Pons (tissue), 1 donor: ENCODE measurements at places on chromosomes 7 and 10.

DNA sequence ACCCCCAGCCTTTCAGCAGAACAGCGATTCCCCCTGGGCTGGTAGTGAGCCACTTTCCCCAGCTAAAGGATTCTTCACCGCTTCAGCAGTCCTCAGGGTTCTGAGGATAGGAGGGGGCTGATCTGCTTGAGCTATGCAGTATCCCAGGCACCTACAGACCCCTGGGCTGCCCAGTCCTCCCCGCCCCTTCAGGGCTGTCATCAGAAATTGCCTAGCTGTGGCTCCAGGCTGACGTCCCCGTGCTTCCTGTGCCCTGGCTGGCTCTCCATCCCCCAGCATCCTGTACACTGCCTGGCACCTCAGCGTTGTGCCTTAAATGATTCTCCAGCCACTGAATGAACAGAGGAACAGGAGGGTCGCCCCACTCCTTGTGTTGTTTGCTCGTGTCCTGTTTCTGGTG is 38.4 kb upstream of the CDH23 start:
- no peak for DNase-seq

GRCh38 chr7:30795161-30795948 is 24.1 kb downstream of the MINDY4 start:
- DNase-seq: no peak

DNA sequence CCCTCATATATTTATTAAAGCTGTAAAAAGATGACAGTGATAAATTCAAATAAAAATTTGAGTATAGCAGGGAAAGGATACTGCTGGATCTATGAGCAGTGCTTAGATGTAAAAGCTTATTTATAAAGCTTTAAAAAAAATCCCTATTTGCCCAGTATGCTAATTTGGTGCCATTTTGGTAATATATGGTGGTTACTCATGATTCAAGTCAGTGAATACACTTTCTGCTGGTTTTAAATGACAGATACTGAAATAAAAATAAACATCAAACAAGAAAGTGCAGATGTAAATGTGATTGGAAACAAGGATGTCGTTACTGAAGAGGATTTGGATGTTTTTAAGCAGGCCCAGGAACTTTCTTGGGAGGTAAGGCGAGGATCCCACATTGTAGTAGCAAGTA is 134.4 kb upstream of the SAMD8 start:
- DNase-seq: no peak

DNA sequence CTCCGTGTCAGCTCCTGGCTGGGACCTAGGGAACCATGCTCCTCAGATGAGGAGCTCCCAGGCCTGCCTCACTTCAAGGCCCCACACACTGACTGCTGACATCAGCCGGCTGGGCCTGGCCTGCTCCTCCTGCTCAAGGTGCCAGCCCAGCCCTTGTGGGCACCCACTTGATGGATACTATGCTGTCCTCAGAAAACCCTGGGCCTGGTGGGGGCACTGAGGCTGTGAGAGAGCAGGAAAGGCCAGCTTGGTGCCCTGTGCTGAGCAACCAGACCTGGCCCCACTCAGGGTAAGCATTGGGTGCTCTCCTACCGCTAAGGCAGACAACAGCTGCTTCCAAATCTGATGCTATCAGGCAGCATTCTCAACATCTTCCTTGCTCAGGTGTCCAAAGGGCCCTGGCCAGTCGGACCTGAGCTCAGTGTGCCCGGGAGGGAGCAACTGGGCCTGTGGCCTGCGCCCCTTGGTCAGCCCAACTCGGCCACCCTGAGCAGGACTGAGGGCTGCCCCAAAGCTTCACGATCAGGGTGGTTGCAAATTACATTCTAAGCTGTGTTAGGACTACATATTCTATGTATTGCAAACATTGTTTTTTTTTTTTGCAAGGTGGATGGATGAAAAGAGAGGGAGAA is 21.9 kb upstream of the ANTXRL start:
- no peak for DNase-seq

- DNase-seq: no peak
These were observed 82.8 kb upstream of the EEPD1 start for GRCh38 chr7:36070230-36070629.

- DNase-seq: no peak
These were observed 123.1 kb downstream of the POLR1F start for GRCh38 chr7:19585761-19586160.

DNA sequence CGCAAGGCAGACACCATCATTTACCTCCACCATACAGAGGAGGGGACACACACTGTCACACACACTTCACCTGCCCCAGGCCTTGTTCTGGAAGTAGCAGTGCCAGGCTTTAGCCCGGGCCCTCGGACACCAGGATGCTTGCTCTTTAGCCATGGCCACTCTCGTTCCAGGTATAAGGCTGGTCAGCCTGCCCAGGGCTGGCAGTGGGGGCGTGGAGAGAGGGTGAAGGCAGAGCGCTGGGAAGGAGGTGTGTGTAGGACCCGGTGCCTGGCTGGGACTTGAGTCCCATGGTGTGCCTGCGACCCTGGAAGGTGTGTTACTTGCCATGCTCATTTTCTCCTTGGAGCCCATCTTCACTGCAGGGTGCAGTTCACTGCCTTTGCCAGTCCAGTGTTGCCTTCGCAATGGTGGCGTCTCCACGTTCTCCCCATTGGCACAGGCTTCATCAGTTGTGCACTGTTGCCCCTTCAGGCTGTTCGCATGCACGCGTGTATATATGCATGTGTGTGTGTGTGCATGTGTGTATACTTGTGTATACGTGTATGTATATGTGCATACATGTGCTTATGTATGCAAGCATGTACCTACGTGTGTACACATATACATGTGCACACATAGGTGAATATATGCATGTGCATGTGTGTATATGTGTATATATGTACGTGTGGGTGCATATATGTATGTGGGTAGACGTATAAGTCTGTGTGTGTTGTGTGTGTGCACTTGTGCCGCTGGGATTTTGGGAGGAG is 153.4 kb downstream of the CAMK1D start:
- no peak for DNase-seq

DNA sequence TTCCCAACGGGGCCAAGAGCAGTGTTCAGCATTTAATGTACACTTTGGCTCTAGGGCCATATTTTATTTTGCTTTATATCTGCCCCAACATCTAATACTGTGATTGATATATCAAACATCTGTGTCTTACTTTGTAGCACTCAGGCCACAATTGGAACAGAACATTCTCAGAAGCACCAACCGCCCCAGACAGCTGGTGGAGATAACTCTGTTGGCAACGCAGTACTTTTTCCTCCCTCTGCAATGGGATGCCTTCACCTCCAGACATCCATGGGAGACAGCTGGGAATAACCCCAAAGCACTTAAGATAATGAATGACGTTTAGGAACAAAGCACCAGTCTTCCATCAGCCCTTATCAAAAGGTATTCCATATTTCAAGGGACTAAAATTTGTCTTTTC is 57.4 kb downstream of the PIP4K2A start:
- no peak for DNase-seq

GRCh38 chr10:22605168-22605567 is 109.2 kb downstream of the PIP4K2A start:
- DNase-seq: peak; percentile 76

DNA sequence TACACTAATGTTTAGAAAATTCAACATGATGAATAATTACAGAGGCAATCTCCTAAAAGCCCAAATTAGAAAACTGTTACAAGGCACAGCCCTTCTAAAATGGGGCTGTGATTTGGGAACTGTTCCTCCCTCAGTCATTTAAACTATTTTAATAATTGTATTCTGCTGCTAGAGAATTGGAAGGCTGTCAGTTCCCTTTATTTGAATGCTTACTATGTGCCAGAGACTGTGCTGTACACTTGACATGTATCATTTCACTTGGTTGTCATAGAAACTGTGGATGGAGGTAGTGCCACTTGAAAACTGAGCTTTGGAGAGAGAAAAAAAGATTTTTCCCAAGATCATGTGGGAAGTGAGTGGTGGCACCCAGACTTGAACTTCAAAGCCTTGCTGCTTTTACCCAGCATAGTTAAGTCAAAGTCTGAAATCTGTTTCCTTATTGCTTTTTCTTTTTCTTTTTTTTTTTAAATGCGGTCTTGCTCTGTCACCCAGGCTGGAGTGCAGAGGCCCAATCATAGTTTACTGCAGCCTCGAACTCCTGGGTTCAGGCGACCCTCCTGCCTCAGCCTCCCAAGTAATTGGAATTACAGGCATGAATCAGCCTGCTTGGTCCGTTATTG is 23.6 kb downstream of the UBE2D1 start:
- DNase-seq: no peak

DNA sequence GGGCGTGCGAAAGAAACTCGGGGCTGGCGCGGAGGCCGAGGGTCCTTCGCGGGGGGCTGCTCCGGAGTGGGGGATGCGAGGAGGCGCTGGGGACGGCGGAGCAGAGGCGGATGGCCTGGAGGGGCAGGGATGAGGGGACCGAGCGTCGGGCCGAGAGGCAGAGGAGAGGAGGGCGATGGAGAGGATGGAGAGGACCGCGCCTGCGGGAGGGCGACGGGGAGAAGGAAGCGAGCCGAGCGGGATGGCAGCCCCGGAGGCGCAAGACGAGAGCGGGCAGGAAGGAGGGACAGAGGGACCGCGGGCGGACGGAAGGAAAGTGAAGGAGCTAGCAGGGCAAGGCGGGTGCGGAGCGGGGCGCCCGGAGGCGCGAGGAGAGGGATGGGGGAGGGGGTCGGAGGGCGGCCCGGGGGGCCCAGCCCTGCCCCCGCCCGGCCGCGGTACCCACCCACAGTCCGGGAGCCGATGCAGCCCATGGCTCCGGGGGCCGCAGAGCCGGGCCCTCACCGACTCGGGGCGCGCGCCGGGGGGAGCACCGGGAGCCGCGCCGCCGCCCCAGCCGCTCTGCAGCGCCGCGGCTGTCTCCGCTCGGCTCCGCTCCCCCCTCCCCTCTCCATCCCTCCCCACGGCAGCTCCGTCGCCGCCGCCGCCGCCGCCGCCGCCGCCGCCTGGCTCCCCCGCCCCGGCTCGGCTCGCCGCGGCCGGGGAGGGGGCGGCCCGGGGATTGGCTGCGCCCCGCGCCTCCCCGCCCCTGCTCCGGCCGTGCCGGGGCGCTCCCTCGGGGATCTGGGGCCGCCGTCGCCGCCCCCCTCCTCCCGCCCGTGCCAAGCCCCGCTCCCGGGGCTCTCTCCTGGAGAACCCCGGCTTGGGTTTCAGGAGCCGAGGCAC is at the start of gene FAM131B:
Gene FAM131B (minus strand): TSS at position 583 of the 885 bp plus-strand sequence. CDS start 110 bp downstream, at position 473.
- no peak for DNase-seq

- DNase-seq: no peak
These were observed 42.9 kb downstream of the BLNK start for GRCh38 chr10:96228408-96228994.

DNA sequence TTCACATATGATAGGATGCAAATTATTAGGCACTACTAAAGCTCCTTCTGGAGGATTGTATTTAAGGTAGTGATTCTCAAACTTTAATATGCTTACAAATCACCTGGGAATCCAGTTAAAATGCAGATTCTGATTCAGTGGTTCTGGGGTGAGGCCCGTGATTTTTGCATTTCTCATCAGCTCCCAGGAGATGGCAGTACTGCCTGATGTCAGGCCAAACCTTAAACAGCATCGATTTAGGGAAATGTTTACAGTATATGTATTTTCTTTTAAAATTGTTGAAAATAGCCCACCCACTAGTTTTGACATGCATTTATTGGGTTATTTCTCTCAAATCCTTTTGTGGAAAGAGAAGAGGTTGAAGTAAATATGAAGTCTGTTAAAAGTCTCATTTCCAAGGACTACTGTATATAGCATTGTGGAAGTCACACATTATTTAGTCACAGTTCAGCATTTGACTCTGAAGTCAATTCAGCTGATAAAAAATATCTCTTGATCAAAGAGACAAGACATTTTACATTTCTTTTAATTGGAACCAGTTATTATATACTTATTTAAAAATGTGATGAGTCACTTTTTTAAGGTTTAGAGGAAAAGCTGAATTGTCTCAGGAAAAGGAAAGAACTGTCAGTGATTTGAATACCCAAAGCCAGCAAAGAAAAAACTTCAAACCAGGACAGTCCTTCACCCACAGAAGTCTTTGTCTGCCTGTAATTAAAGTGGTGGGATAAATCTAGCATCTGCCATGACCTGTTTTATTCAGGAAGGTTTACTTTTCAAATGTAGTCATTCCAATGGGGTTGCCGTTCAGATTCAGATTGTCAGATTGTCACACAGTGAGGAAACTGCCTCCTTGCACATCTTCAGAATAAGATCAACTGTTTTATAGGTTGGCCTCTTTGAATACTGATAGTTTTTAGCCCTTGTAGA is 21.1 kb upstream of the HBP1 start:
- DNase-seq: peak; percentile 78

DNA sequence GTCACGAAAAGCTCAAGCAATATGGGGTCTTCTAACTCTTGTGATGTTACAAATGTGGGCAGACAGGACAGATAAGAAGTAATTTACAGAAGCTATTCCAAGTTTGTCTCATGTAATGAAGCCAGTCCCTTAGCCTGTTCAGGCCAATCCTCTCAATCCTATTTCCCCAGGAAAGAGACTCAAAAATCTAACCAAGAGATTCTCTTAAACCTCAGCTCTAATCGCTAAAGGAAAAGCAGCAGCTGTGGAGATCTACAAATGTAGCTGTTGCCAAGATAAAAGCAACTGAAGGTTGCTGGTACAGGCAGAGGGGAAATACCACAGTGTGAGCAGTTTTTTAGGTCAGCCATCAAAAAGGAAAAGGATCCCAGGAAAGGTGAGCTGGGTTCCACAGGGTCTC is 39.3 kb downstream of the ANK3 start:
- DNase-seq: no peak
